Stimulated activated CD4-positive, alpha-beta T cell treated with anti-CD3 and anti-CD28 coated beads, Interleukin-1b, Interleukin-23, amount 100 ng/mL, for 1 hour (primary cell): ENCODE measurements at places on chromosomes 4 and X.

DNA sequence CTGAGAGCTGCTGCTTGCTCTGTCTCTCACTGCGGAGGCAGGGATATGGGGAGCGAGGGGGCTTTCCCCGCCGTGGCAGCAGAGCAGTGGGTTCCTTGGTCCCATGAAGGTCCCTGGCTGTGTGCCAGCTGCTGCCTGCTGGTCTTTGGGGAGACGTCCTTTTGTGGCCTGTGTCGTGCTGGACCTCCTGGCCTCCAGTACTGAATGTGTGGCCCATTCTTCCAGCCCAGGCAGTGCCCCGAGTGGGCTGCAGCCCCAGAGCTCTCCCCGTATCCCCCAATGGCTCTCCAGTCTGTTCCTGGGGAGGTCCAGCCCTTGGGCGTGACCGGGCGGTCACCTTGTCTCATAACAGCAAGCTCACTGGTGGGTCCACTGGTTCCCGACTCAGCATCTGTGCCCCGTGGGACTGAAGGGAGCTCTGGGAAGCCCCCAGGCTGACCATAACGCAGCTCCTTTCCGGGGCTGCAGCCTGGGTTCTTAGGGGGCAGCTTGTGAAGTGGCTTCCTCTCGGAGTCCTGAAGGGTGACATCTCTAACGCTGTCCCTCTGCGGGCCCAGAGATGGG is 115.6 kb downstream of the SMIM20 start:
- no peak for DNase-seq

GRCh38 chr4:37964734-37965457 is 4.7 kb downstream of the PTTG2 start:
- no peak for DNase-seq

- DNase-seq = no peak
Measured at GRCh38 chr4:156169011-156169410, 215.3 kb upstream of the CTSO start.

GRCh38 chr4:3484057-3484973 is 21.2 kb downstream of the DOK7 start:
- DNase-seq = no peak

GRCh38 chr4:25656031-25656430 is 380 bp downstream of the SLC34A2 start:
- no peak for DNase-seq

GRCh38 chr4:1208970-1209704 is 36.8 kb upstream of the SPON2 start:
- no peak for DNase-seq

- DNase-seq = no peak
Measured at GRCh38 chrX:47607091-47607490, 12.6 kb downstream of the SYN1 start.

- DNase-seq = no peak
Measured at GRCh38 chr4:137626942-137627738, 94.8 kb upstream of the PCDH18 start.

- DNase-seq = no peak
Measured at GRCh38 chr4:6333301-6334202, 63.9 kb downstream of the WFS1 start.

DNA sequence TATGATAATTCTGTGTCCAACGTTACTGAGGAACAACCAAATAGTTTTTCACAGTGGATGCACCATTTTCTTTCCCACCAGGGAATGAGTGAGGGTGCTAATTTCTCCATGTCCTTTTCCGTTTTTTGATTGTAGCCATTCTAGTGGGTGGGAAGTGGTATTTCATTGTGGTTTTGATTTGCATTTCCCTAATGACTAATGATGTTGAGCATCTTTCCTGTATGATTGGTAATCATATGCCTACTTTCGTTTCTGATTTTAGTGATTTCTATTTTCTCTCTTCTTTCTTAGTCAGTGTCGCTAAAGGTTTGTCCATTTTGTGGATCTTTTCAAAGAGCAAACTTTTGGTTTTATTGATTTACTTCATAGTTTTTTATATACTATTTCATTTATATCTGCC is 32.1 kb upstream of the TEX13D start:
- DNase-seq = no peak

DNA sequence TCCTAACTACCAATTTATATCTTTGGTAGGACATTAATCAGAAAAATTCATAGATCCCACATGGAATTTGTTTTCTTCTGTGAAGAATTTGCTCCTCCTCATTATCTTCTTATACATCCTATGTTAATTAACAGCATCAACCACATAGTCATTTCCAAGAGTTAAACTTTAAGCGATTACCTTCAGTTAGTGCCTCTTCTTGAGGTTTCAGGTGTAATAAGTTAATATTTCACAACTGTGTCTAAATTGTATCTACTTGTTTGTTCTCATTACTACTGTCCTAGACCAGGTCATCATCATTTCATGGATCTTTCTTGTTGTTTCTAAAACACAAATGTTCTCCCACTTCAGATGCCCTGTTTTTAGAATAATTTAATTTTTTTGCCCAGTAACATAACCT is 457.9 kb downstream of the FAT4 start:
- DNase-seq = no peak

GRCh38 chrX:114584375-114584943 is 573 bp downstream of the HTR2C start:
- no peak for DNase-seq

- no peak for DNase-seq
Measured at GRCh38 chr4:167606551-167606950, 372.3 kb upstream of the SPOCK3 start.

GRCh38 chr4:1855333-1856070 is 454 bp downstream of the LETM1 start:
- DNase-seq = no peak

GRCh38 chrX:134512566-134512965 is 52.6 kb downstream of the HPRT1 start:
- DNase-seq = no peak

- DNase-seq = no peak
Measured at GRCh38 chr4:1090036-1090435, 23.3 kb downstream of the RNF212 start.

GRCh38 chr4:127155116-127155515 is 477.6 kb upstream of the INTU start:
- no peak for DNase-seq

- no peak for DNase-seq
Measured at GRCh38 chr4:36493251-36493650, 211.8 kb downstream of the DTHD1 start.

DNA sequence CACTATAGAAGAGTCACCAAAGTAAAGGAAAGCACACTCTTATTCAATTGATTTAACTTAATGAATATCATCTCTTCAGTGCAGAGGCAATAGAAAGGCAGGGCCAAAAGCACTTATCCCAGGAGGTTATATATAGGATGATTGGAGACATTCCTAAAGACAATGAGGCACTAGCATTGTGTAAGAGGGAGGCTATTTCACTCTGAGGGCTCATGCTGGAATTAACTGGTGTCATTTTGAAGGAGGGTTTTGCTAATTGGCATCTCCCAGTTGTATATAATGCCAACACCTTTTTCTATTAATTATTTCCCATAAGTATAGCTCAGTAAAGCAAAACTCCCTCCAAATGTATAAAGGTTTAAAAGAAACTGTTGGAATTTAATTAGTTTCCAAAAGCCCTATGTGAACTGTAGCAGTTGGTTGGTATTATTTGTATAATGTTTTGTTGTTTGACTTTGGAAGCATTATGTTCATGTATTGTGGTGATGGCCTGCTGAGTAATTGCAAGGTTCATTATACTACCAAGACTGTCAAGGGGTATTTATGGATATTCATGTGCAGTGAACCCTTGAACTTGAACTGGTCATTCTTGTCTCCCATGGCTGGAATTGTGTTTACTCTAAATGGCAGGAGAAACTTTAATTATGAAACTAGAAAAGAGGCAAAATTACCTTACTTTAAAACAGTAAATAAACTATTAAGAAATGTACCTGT is 270.3 kb downstream of the BMPR1B start:
- DNase-seq = no peak

GRCh38 chr4:10108818-10109783 is 7.5 kb downstream of the WDR1 start:
- no peak for DNase-seq

DNA sequence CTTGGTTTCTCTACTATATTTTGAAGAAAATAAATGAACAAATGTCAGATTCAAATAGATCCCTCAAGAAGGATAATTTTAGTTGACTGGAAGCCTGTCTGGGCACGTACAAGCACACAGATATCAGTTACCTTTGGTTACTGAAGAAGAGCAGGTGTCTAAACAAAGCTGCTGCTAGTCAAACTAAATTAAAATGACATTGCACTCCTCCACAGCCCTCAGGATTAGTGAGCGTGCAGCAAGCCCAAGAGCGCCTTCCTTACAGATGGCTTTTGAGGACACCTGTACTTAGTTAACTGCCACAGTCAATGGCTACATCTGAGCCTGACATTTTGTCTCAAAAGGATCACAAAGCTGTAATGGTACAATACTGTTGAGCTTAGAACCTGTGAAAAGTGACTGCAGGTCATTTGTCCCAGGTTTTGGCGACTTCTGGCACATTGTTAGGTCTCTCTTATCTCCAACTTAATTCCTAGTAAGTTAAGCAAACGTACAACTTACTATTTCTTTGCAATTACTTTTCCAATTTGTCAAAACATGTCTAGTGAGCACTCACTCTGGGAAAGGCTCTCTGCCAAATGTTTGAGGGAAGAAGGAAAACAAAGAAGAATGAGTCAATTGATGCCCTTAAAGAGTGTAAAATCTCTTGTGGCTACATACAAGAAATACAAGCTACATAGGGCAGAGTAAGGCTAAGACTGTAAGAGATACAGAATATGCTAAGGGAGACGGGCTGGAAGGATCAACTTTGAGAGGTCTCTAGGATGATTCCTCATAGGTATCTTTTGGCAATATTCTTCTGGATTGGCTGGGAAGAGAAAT is 25.6 kb upstream of the DAPP1 start:
- DNase-seq = no peak

GRCh38 chr4:181312066-181312465 is 931.1 kb upstream of the TENM3 start:
- DNase-seq = no peak

DNA sequence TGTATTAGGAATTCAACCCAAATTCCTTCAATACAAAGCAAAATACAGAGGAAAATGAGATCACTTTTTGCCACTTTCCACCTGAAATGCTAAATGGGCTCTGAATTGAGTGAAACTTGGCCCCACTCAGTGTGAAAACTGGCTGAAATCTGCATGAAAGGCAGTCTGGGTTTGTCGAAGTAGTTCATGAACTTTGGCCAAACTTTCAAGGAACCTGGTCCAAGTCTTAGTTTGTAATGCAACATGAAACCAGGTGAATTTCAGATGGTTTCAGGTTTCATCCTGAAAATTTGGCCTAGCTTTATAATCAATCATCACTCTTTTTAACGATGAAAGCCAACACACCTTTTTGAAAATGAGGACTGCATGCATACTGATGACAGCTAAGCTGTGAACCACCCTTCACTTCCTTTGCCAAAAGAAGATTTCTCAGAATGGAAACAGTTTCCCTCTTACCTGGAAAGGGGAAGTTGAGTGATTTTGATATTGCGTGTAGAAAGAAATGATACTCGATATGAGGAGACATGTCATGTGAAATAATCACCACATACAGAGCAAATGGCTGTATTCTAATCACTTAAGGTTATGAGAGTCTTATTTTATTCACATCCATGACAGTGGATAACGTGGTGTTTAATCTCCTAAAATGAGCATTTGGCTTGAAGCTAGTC is 209.9 kb upstream of the ETNPPL start:
- DNase-seq = no peak

GRCh38 chr4:125517831-125518230 is 203.1 kb downstream of the FAT4 start:
- no peak for DNase-seq

DNA sequence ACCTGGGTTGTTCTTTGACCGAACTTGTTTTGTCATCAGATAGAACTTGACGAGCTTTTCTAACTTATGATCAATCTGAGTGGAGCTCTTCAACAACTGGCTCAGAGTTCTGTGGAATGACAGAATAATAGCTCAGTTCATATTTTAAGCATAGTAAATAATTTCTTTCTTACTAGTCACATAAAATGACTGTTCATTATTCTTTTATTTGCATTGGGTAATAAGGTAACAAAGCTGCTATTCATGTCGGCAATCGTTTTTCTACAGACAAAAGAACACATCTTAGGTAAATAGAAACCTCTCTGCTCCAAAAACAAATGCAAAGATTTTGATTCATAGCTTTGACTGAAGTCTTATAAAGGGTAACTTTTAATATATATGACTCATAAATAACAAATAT is 57.3 kb upstream of the CXCL8 start:
- DNase-seq = no peak

DNA sequence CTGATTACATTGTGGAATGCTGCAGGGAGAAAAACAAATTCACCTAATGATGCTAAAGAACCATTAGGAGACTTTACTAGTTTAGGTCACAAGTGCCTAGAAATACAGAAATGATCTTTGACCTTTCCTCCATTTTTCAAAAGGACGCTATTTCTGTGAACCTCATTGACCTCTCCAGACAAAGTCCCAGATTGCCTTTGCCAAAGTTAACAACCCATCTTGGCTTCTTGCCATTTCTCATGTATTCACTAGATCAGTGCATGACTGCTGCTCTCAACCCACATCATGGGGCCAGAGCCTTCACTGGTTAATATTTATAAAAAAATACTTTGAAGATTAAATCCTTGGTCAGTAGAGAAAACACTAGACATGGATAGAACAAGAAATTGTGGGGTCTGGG is 19.9 kb upstream of the AR start:
- DNase-seq = no peak

DNA sequence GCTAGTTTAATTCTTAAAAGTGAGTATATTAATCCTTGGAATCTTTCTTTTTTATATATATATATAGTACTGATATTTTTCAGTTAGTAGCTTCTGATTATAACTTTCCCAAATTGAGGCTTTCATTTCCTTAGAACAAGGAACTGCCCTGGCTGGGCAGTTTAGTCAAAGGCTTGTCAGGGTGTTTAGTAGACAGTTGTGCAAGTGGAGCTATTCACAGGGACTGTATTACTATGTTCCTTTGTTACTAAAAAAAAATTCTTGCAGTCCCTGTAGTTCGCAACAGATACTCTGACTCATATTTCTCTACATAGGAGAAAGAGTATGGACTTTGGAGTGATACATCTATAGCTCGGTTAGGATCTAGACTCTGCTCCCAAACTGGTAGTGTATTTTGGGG is 20.8 kb downstream of the USO1 start:
- no peak for DNase-seq

DNA sequence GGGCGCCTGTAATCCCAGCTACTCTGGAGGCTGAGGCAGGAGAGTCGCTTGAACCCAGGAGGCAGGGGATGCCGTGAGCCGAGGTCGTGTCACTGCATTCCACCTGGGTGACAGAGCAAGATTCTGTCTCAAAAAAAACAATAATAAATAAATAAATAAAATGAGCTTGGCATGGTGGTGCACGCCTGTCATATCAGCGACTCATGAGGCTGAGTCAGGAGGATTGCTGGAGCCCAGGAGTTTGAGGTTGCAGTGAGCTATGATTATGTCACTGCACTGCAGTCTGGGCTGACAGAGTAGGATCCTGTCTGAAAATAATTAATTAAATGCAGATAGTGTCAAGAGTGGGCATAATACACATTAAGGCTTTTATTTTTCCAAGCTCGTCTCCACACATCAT is 77.5 kb downstream of the DHRSX start:
- no peak for DNase-seq
